ENCODE measurements at places on chromosomes 5 and 9.

DNA sequence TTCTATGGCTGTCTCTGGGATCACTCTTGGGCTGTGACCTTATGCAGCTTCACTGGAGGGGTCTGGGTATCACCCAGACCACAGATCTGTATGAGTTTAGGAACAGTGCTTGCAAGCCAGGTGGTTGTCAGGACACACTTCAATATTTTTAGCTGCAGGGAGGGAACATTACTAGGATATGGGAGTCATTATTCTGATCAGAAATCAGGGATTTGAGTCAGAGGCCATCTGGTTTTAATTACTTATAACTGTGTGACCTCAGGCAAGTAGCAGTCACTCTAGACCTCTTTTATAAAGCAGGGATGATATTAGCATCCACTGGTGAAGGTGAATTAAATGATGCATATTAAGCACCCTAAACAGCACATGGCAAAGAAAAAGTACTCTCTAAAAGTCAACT, 60.1 kb upstream of the NMUR2 start:
- DNase-seq, result no peak

- DNase-seq, result no peak
Observed at GRCh38 chr5:73454379-73455036, 5.9 kb upstream of the FOXD1 start.

DNA sequence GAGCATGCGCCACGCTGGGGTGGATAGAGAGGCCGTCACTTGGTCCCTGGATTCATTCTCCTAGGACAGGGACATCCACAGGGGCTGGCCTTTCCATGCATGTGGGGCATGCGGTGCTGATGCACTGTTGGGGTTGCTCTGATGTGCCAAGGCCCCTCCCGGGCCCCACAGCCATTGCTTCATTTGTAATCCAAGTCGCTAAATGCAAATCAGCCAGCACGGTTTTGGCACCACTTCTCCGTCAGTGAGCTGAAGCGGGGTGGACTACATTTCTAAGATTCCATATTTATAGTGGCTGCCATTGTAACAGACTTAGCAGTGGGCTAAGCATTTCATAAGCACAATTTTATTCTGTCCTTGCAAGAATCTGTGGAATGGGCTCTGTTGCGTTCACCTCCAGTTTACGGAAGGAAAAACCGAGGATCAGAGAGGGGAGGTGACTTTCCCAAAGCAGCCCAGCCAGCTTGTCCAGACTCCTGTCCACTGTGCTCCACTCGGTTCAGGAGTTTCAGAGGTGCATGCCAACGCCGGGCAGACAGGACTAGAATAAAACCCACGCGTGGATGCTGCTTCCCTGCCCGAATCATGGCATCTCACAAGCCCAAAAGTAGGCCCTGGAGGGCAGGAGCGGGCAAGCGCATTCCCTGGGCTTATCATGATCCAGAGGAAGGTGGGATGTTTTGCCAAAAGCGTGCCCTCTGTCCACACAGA, 102.6 kb upstream of the COL5A1 start:
- DNase-seq, result no peak

GRCh38 chr9:83111169-83111568, 48.2 kb upstream of the RASEF start:
- DNase-seq, result no peak

DNA sequence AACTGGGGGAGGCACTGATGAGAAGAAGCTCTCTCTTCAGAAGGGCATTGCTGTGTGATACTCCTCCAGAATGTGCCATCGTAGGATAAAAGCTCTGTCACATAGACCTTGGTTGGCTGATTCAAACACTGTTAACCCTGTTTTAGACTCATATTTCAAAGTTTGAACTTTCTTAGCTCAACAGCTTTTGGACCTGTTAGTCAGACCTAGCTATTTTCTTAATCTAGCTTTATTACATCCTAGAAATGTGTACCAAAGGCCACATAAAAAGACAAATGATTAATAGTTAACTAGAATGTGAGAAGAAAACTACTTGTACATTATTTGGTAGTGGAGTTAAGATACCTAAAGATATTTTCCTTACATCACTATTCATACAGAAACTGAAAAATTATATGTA, 4.3 kb downstream of the RHOBTB3 start:
- DNase-seq, result no peak

- DNase-seq, result no peak
Observed at GRCh38 chr5:55650386-55650785, 61.7 kb downstream of the SLC38A9 start.
